ENCODE measurements at places on chromosomes 12 and 14. TPM values are rescaled to one million over a fixed set of nuclear protein-coding genes. Genes with fewer than 3 reads are reported as not detected.
A peak's percentile ranks its signal among the peaks of the same experiment; 100 is the strongest.

DNA sequence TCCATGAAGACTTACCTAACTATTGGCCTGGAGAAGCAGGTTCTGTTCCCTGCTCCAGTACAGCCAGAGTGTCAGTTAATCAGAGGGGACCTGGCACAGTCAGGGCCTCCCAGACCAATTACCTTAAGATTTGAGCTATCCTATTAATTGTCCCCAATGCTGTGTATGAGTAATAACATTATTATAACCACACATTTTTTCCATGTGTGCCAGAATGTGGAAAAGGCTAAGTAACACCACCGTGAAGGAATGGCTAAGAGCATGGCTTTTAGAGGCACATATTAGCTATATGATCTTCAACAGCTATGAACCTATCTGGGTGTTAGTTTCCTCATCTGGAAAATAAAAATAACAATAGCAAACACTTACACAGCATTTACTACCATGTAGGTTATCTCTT is 111.1 kb upstream of the RAP1B start:
- H3K4me3 ChIP-seq, result no peak overlapping the region
- H3K36me3 ChIP-seq, result no peaks in the 10 kb centered on the region
- DNase-seq, result no peak
- H3K27ac ChIP-seq, result no peak overlapping the region

The SYCP3 gene
- total RNA-seq, result not detected

The ZC2HC1C gene
- 7.5 TPM for total RNA-seq

DNA sequence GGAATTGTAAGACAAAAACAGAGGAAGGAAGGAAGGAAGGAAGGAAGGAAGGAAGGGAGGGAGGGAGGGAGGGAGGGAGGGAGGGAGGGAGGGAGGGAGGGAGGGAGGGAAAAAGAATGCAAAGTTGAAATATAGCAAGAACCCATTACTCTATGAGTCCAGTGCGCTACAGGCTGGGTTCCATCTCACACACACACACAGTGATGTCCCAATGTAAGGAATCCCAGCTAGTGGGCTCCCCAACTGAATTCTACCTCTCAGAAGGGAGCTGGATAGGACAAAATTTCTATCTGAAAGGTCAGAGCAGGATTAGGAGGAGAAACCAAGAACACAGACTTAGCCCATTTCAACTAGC is 173.4 kb downstream of the DAD1 start:
- DNase-seq, result no peak
- no peak overlapping the region for H3K4me3 ChIP-seq
- H3K36me3 ChIP-seq, result no peaks in the 10 kb centered on the region
- no peak overlapping the region for H3K27ac ChIP-seq
- peaks cover 3% of the 10 kb centered on the region for H3K27me3 ChIP-seq

DNA sequence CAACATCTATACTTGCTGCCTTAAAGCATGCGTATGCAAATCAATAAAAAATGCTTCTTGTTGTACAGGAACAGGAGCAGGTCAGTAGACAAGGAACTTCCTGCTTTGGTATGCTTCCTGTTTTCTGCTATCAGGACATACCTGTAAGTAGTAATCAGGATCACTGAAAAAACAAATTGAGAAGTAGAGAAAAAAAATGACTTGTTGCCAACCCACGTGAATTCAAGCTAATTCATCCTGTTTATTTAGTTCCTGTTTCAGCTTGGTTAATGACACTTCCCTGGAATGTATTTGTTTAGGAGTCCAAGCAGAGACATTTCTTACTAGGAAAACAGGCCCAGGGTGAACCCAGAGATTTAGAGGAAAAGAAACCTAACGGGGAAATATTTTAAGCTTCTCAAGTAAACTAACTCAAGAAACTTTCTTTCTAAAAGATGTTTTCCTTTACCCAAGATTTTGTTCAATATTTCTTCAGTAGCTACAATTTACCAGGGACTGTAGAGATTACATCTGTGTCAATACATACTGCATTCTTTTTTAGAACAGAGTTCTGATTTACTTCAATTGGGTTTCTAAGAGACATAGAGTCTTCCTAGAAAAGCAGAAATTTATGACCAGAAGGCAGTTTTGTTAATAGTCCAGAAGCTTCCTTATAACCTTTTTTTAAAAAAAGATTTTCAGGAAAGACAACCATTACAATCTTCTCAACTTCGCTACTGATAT is 124.2 kb downstream of the PAWR start:
- H3K27ac ChIP-seq, result peak overlapping the region; percentile 85
- peak overlapping the region; percentile 27 for H3K4me3 ChIP-seq
- H3K36me3 ChIP-seq, result peaks cover 38% of the 10 kb centered on the region
- H3K27me3 ChIP-seq, result no peaks in the 10 kb centered on the region
- no peak for DNase-seq

- no peak for DNase-seq
- no peak overlapping the region for H3K4me3 ChIP-seq
- no peaks in the 10 kb centered on the region for H3K36me3 ChIP-seq
- H3K27me3 ChIP-seq, result peaks cover 37% of the 10 kb centered on the region
- no peak overlapping the region for H3K27ac ChIP-seq
Observed at GRCh38 chr12:109548258-109548657, 25.0 kb downstream of the MMAB start.

- DNase-seq, result no peak
- H3K27me3 ChIP-seq, result peaks cover 47% of the 10 kb centered on the region
- H3K27ac ChIP-seq, result no peak overlapping the region
- H3K4me1 ChIP-seq, result peaks cover 7% of the 10 kb centered on the region
Observed at GRCh38 chr12:51386351-51386750, 4.9 kb downstream of the GALNT6 start.

DNA sequence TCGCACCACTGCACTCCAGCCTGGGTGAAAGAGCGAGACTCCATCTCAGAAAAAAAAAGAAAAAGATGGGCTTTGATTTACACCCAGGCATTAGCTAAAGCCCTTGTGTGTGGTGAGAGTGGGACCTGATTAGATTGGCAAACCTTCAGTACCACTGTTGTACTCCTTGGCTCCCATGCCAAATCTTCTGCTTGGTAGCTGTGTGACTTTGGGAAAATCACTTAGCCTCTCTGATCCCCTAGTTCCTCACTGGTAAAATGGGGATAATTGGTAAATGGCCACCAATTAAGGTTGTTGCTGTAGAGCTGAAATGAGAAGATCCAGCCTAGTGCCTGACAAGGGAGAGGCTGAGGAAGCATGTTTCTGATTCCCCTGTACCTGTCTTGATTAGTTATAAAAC is 63.7 kb downstream of the SLC25A47 start:
- H3K4me3 ChIP-seq, result no peak overlapping the region
- no peak for DNase-seq
- H3K4me1 ChIP-seq, result peaks cover 34% of the 10 kb centered on the region
- no peaks in the 10 kb centered on the region for H3K27me3 ChIP-seq

- no peak overlapping the region for H3K4me3 ChIP-seq
- H3K4me1 ChIP-seq, result peaks cover 8% of the 10 kb centered on the region
- no peak for DNase-seq
- H3K36me3 ChIP-seq, result no peaks in the 10 kb centered on the region
Observed at GRCh38 chr12:16112130-16112529, 165.4 kb downstream of the SLC15A5 start.

DNA sequence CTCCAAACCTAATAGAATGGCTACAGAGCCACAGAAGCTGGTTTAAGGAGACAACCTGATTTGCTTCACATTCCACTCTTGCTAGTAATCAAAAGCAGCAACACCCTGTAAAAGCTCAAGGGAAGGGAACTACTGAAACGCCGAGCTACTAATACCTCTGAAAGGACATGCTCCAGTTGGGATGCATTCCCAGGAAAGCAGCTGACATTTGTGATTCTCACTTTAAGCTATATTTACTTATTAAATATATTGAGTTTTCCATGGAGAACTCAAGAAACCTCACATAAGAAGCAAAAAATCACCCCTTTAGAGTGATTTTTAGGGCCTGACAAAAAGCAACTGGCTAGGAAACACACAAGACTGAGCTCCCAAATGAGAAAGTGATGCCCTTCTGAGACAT is 1073.0 kb upstream of the FLRT2 start:
- H3K4me3 ChIP-seq, result no peak overlapping the region
- H3K4me1 ChIP-seq, result no peaks in the 10 kb centered on the region
- DNase-seq, result no peak
- no peaks in the 10 kb centered on the region for H3K27me3 ChIP-seq
- no peak overlapping the region for H3K27ac ChIP-seq

DNA sequence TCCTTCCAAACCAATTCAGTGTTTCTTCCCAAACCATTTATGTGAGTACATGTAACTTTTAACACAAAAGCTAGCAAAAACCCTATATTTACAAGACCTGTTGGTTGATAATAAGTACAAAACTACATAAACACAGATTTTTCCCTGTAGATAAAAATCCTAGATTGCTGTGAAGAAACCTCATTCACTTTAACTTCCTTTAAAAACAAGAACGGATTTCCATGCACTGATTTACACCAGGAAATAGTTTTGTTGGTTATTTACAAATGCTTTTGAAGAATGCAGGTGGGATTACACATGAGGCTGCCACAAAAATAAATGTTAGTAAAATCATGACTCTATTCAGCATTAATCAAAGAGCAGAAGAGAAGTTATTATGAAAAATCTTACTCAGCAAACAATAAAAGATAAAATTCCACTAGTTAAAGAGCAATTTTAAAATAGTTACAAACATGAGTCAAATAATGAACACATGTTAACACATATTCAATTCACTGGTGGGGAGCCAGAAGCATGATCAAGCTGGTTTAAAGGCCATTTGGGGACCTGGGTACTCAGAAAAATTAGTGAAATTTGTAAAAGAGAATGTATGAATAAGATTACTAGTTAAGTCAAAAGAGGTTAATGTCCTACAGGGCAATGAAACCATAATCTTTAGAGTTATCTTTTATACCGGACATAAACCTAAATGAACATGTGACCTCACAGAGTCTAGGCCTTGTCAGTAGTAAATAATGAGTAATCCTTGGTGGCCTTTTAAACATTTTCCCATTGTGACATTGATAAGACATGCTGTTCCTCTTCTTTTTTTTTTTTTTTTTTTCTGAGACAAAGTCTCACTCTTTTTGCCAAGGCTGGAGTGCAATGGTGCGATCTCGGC is 79.9 kb downstream of the PHLDA1 start:
- H3K27ac ChIP-seq, result no peak overlapping the region
- H3K27me3 ChIP-seq, result no peaks in the 10 kb centered on the region
- H3K36me3 ChIP-seq, result no peaks in the 10 kb centered on the region
- no peak overlapping the region for H3K4me3 ChIP-seq

DNA sequence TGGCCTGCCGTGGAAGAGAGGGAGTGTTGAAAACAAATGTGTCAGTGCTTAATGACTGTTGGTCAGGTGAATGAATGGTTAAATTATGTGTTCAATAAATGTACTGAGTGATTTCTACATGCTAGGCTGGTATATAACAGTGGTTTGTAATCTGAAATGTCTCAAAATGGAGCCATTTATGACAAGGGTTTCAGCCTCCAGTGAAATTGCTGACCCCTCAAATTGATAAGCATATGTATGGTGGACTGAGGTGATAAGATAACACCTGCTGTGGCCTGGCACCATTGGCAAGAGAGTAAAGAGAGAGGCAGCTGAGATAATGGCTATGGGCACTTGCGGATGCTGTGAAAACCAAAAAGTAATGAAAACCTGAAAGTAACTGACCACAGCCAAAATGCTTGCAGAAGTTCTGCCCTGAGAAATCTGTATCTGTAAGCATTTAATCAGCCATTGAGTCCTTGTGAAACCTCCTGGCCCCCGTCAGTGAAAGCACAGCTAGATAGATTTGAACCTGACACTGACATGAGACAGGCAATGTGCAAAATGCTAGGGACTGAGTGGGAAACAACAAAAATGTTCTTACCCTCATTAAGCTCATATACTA is 1.4 kb upstream of the BCAT1 start:
- peaks cover 46% of the 10 kb centered on the region for H3K27me3 ChIP-seq
- no peak overlapping the region for H3K27ac ChIP-seq
- H3K36me3 ChIP-seq, result no peaks in the 10 kb centered on the region
- no peak for DNase-seq
- H3K4me1 ChIP-seq, result peaks cover 35% of the 10 kb centered on the region
- no peak overlapping the region for H3K4me3 ChIP-seq

DNA sequence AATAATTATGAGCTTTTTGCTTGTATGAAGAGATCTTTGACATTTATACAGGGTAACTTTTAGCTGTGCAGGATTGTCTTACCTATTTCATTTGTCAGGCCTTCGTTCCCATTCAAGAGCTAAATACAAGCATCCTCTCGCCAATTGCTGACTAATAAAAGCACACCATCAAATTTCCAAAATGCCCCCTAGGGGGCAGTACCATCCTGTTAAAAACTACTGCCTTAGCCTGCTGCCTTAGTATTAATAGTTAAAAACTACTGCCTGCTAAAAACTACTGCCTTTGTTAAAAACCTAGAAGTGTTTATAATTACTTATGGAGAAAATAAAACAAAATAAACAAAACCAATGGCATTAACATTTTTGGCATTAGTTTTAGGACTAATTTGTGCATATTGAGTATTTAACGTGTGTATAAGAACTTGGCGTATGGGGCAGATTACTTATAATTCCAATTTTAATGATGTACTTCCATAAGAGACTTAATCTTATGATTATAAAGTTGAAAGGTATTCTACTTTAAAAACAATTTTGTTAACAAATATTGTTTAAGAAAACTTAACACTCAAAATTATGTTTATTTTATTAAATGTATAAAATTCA is 3.0 kb upstream of the IFI27L2 start:
- no peaks in the 10 kb centered on the region for H3K36me3 ChIP-seq
- H3K4me1 ChIP-seq, result peaks cover 10% of the 10 kb centered on the region
- H3K27ac ChIP-seq, result no peak overlapping the region
- no peak overlapping the region for H3K4me3 ChIP-seq

DNA sequence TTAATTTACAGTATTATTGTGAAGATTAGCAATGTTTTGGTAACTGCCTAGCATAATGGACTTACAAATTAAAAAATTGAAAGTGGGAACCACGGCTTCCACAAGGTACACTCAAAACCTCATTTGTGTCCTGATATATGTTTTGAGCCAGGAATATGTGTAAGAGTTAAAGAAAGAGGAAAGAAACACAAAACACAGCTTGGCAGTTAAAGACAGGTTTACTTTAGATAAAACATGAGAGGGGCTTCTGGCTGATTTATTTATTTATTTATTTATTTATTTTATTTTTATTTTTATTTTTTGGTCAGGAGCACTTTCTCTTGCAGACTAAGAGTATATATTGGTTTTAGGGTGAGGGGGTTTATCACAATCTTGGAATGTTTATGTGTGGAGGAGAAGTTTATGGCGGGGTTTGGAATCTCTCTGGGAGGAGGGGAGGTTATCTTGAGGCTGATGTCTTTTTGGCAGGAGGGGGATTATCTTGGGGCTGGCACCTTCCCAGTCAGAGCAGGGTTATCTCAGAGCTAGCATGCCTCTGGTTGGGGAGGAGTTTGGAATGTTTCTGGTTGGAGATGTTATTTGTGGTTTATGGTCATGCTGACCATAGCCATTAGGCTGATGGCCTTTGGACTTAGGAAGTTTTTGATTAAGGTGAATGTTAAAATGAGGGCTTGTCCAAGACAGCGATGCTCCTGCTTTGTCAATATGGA is 436.7 kb downstream of the DAD1 start:
- peaks cover 3% of the 10 kb centered on the region for H3K36me3 ChIP-seq
- peaks cover 3% of the 10 kb centered on the region for H3K27me3 ChIP-seq
- DNase-seq, result no peak
- no peak overlapping the region for H3K4me3 ChIP-seq
- H3K4me1 ChIP-seq, result peaks cover 6% of the 10 kb centered on the region
- H3K27ac ChIP-seq, result no peak overlapping the region
